ENCODE measurements at places on chromosomes 6 and 20.

DNA sequence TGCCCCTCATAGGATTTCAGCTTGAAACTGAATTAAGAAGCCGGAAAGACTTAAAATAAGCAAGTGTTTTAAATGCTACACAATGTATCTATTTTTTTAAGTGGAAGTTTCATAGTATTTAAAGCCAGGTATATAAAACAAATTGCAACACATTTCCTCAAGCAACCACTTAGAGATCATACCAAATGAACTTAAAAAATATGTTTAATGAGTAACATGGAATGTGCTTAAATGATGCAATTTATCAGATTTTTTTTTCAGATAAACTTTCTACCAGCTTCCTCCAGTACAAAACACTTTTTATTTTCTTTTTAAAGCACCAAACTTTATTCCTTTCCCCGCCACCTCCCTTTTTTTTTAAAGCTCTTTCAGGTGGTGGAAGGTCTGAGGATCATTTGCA lies 534.3 kb downstream of the BMP2 start:
- no peak for DNase-seq

- DNase-seq: no peak
Observed at GRCh38 chr6:102553214-102553613, 1159.7 kb downstream of the GRIK2 start.

- DNase-seq: no peak
Observed at GRCh38 chr20:54984104-54984448, 508.7 kb downstream of the DOK5 start.

DNA sequence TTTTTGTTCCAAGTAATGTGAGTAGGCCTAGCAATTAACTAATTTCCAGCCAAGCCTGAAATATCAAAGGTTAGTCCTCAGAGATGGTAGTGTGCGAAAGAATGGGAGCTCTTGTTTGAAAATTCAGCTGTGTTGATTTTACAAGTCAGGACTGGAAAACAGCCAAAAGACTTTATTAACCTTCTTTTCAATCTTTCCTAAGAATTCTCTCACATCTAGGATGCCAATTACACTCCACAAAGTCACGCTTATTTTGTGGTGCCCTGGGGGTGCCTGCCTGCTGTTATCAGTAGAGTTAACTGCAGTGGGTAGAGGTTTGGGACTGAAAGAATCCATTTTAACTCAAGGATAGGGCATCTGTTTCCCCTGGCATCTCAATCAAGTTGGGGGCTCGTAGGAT lies 30.7 kb upstream of the MAP3K4 start:
- DNase-seq: no peak

DNA sequence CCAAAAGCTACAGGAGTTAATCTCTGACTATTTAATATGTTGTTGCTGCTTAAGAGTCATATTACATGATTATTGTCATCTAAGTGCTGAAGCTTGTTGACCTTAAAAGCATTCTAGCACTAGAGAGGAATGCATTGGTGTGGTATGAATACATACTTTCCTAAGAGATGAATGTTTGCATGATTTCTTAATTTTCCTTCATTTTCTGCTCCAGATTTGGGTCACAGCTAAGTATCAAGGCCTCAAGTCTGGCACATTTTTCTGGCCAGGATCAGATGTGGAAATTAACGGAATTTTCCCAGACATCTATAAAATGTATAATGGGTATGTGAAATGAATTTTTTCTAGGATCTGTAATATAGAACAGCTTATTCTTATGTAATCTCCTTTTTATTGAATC lies 53.6 kb downstream of the ENPP1 start:
- no peak for DNase-seq

DNA sequence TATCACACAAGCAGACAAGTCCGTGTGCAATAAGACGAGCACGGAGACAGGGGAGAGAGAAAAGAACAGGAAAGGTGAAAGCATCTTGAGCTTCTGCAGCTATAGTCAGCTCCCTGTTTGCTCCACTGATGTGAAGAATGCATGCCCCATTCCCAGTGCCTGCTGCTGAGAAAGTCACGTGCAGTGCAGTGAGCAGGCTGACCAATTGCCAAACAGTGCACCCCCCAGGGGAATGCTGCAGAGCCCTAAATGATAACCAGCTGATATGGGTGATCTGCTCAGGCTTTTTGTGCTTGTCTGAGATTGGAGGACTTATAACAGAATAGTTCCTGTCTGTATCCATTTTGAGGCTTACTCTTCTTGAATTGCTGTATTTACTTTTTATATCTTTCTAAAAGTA lies 121.5 kb downstream of the PACRG start:
- DNase-seq: no peak

- no peak for DNase-seq
Observed at GRCh38 chr20:35654415-35654814, 10.3 kb downstream of the CPNE1 start.

- no peak for DNase-seq
Observed at GRCh38 chr6:143741480-143741879, 63.7 kb downstream of the PHACTR2 start.

DNA sequence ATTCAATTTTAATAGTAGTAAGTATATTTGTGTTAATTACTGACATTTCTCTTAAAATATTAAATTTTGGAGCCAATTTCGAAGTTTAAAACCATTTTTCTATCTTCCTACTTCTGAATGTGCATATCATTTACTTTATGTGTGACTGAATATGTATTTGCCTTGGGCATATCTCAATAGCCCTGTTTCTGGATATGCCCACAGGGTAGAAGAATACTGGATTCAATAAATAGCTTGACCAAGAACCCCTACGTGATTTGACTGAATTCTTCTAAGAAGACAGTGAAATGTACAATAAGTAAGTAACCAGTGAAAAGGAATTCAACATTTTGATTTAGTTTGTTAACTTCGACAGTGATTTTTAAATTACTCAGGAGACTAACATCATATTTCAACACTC lies 7.8 kb downstream of the HMGN3 start:
- no peak for DNase-seq

- no peak for DNase-seq
Observed at GRCh38 chr6:38110481-38110971, 291.0 kb downstream of the ZFAND3 start.

GRCh38 chr20:25247518-25247955 lies 348 bp upstream of the PYGB start:
- DNase-seq: no peak

- no peak for DNase-seq
Observed at GRCh38 chr6:8108031-8108660, 5.8 kb upstream of the EEF1E1 start.

DNA sequence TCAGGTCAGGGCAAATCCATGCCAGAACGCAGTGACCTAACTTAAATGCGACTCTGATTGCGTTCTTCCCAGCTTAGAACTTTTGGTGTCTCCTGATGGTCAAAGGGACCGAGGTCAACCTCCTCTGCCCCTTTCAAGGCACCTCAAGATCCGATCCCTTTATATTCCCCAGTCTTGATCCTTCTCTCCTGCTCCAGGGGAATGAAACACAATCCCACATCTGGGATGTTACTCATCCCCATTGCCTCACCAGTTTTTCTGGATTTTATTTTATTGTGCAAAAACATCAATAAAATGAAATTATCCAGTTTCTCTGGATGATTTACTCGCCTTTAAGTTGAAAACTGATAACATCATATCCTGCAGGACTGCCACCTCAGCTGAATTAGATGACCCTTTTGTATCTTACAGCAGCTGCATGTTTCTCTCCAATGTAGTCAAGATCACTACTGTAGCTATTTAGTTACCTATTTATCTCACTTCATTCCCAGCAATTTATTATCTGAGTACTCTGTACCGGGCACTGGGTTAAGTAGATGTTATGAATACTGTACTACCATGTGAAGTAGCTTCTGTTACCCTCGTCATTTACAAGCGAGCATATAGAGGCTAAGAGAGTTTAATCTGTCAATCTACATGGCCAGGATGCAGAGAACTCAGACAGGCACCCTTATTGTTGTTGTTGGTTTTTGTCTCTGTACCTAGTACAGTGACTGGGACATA lies 44.0 kb downstream of the IRAK1BP1 start:
- no peak for DNase-seq

DNA sequence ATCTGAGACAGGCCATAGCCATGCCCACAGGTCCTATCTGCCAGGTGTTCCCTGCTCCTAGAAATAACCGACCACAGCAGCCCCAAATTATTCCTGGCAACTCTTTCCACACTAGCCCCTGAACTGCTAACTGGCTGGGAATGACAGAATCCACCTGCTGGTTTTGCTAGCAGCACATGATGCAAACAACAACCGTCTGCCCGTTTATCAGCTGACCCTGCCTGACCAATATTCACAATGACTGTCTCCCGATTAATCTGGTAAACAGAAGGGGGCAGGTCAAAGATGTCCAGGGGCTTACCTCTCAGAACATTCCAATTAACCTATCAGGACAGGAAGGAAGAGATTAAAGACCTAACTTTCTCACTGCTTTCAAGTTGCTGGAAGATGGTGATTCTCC lies 101.5 kb downstream of the NRSN1 start:
- no peak for DNase-seq

GRCh38 chr20:4406627-4407026 lies 315.1 kb upstream of the PRND start:
- no peak for DNase-seq

- peak; percentile 17 for DNase-seq
Observed at GRCh38 chr6:151847064-151847463, 39.6 kb downstream of the ESR1 start.

GRCh38 chr20:11483697-11484096 lies 434.0 kb upstream of the BTBD3 start:
- DNase-seq: no peak

- DNase-seq: no peak
Observed at GRCh38 chr20:50572938-50573777, 63.0 kb downstream of the PTPN1 start.

- no peak for DNase-seq
Observed at GRCh38 chr6:126959765-126960164, 158.7 kb upstream of the RSPO3 start.

- no peak for DNase-seq
Observed at GRCh38 chr6:128074567-128074966, 173.7 kb upstream of the THEMIS start.

- DNase-seq: no peak
Observed at GRCh38 chr20:49529470-49529869, 38.5 kb downstream of the PTGIS start.

- no peak for DNase-seq
Observed at GRCh38 chr6:64012351-64013001, 376.9 kb downstream of the PHF3 start.

GRCh38 chr6:106997392-106998158 lies 23.0 kb upstream of the CD24 start:
- peak; percentile 57 for DNase-seq

DNA sequence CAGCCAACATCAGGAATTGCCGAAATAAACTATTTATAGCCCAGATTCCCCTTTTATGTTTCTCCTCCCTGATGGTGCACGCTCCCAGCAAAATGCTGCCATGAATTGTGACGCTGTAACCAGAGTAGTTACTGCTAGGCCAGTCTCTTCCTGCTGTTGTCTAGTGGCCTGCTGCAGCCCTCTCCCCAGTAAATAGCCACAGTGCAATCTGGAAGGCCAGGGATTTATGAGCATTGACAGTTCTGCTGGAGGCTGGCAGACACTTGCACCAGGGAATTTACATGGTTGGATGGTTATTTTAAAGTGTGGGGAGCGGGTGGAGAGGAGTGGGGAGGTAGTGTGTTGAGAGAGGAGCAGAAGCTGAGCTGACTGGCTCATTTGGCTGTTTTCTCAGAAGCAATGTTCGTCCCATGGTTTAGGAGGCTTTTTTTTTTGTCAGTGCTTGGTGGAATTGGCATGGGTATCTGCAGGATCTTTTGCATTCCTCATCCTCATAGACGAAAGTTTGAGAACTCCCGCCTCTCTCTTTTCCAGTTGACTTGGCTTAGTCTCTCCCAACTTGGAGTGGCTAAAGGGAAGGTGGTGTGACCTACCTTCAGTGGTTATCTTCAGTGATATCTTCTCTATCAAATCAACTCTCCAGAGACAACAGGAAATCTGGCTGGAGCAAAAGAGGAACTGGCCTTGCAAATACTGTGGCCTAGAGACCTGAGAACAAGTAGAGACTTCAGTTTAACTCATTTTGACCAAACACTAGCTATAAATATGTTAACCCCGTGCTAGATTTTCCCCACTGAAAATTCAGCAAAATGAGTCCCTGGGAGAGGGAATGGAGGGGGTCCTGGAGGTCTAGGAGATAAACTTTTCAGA lies 99.3 kb upstream of the VSTM2L start:
- DNase-seq: no peak

DNA sequence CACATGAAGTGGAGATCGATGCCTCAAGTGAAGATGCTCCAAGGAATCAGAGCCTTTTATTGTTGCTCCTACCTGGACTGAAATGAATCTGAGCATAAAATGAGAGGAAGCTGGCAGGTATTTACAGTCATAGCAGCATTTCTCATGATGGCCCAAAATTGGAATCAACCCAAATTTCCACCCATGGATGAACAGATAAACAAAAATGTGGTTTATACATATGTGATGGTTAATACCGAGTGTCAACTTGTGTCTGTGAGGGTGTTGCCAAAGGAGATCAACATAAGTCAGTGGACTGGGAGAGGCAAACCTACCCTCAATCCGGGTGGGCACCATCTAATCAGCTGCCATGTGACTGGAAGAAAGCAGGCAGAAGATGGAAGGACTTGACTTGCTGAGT lies 178.2 kb downstream of the PTPRT start:
- DNase-seq: no peak

GRCh38 chr6:26158581-26159356 lies 71.5 kb downstream of the HFE start:
- DNase-seq: no peak

DNA sequence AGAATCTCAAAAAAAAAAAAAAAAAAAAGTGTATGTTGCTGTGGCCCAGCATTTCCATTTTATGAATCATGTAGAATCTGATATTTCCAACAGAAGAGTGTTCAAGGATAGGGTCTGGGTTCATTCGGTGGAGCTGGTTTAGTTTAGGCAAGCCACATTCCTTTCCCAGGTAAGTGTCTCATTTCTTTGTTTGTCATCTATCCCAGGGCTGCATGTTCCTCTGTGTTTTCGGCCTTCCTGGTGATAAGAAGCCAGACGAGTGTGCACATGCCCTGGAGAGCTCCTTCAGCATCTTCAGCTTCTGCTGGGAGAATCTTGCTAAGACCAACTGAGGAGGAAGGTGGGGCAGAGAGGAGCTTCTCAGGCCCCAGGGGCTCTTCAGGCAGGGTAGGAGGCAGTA lies 38.2 kb downstream of the NFYA start:
- DNase-seq: no peak

DNA sequence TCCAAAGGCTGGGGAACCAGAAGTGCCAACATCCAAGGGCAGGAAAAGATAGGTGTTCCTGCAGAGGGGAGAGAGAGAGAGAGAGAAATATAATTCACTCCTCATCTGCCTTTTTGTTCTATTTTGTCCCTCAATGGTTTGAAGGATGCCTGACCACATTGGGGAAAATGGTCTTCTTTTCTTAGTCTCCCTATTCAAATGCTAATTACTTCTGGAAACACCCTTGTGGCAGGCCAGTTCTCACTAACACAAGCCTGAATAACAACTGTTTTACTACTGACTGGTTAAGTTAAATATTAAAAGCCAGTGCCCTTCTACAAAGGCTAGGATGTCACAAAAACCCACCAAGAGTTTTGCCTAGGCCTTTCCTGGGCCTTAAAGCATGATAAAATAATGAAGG lies 425.4 kb upstream of the HTR1E start:
- no peak for DNase-seq
